ENCODE measurements at places on chromosomes 12 and 14.
A peak's percentile ranks its signal among the peaks of the same experiment; 100 is the strongest.

- no peak for DNase-seq
Measured at GRCh38 chr12:57127101-57127725, 1.1 kb upstream of the LRP1 start.

DNA sequence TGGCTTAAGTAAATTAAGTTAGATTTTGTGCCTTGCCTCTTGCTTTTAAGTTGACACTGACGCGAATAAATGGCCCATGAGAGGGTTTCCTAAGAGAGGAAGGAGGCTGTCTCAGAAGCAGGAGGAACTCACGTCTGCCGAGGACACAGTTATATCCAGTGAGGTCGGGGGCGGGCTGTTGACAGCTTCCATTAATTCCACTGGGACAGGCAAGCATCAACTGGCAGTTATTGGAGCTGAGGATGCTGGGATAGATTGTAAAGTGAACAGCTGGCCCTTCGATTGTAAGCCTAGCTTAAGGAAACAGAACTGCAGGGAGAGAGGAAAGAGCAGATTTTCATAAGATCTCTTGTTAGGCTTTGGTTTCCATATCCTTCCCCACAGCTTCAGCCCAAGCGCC is 399.2 kb downstream of the IPO8 start:
- no peak for DNase-seq

- DNase-seq: no peak
Measured at GRCh38 chr14:96071561-96071960, 32.4 kb downstream of the C14orf132 start.

- DNase-seq: no peak
Measured at GRCh38 chr12:2355604-2356003, 302.8 kb downstream of the CACNA1C start.

DNA sequence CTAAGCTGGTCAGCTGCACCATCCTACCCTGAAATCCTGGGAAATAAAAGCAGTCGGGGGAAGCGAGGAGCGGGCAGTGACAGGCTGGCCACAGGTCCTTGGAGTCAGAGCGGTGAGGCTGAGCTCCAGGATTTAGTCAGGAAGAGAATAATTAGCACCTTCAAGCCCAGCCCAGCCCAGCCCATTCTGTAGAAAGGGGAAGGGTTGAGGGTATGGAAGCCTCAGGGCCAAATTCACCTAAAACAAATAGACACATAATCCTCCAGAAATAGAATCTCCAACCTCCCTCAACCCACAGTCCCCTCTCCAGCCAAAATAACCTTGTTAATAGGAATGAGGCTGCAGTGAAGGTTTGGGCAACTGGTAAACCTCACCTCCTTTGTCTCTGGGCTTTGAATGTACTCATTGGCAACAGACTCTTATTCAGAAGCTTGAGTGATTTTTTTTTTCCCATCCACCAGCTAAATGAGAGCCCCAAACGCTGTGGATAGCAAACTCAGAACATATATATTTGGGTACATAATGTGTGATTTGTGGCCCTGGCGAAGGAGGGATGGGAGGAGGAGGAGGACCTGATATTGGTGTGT is 334.1 kb downstream of the DPF3 start:
- DNase-seq: no peak

DNA sequence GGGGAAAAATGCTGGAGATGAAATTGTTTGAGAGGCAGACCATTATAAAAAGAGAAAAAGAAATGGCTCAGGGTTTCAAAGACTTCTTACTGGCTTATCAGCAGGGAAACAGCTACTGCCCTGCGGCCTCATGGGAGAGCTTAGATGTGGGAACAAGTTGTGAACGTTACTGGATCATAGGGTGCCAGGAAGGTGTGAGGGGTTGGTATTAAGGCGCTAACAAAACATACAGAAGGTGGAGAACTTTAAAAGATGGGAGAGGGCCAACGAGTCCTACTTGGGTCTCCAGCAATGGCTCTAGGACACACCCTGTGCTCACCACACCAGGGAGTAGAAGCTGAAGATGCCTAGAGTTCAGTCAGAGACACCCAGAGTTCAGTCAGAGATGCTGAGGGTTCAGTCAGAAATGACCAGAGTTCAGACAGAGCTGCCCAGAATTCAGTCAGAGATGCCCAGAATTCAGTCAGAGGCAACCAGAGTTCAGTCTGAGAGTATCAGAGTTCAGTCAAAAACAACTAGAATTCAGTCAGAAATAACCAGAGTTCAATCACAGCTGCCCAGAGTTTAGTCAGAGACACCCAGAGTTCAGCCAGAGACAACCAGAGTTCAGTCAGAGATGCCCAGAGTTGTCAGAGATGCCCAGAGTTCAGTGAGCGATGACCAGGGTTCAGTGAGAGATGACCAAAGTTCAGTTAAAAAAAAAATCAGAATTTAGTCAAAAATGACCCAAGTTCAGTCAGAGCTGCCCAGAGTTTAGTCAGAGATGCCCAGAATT is 1103.6 kb downstream of the BCL11B start:
- no peak for DNase-seq

DNA sequence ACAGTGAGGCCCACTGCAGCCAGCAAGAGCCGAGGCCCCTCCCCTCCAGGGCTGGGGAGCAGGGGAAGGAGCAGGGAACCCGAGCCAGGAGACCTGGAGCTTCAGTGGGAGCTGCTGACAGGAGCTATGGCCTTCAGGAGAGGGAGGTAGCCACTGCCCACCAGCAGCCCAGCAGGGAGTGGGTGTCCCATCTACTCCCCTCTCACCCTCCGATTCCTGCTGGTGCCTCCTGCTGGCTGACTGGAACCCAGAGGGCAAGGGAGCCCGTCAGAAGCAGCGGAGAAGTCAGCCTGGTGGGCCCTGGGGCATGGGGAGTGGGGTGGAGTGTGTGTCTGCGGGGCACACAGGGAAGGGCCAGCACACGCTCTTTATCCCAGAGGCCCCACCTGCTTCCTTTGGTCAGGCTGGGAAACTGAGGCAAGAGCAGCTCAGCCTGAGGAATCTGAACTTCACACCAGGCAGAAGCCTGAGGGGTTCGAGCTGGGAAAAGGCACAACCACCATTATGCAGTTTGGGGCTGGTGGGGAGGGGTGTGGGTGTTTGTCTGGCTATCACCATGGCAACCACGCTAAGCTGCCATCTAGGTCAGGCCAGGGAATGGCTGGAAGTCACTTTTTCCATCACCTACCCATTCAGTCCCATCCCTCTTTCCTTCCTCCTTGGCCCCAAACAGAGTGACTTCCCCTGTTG is 36.8 kb upstream of the PLEKHG6 start:
- peak; percentile 74 for DNase-seq

GRCh38 chr14:50399251-50400032 is 2.8 kb upstream of the CDKL1 start:
- DNase-seq: peak; percentile 24

DNA sequence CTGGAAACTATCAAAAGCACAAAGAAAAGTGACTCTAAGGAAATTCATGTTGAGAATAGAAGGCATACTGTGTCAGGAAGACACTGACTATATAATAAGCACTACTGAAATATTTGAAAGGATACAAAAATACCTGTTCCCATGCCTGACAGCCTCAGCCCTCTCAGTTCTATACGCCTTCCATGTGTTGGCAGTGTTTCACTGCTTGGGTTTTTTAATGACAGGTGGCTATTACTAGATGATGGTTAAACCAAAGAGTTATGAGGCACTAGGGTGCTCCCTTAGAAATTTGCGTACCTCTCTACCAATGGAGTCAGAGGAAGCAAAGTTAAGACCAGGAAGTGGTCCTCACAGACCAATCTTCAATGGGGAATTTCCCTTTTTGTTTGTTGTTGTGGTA is 25.6 kb upstream of the SLC5A8 start:
- no peak for DNase-seq

- no peak for DNase-seq
Measured at GRCh38 chr14:95652690-95653089, 33.5 kb upstream of the TCL1B start.

DNA sequence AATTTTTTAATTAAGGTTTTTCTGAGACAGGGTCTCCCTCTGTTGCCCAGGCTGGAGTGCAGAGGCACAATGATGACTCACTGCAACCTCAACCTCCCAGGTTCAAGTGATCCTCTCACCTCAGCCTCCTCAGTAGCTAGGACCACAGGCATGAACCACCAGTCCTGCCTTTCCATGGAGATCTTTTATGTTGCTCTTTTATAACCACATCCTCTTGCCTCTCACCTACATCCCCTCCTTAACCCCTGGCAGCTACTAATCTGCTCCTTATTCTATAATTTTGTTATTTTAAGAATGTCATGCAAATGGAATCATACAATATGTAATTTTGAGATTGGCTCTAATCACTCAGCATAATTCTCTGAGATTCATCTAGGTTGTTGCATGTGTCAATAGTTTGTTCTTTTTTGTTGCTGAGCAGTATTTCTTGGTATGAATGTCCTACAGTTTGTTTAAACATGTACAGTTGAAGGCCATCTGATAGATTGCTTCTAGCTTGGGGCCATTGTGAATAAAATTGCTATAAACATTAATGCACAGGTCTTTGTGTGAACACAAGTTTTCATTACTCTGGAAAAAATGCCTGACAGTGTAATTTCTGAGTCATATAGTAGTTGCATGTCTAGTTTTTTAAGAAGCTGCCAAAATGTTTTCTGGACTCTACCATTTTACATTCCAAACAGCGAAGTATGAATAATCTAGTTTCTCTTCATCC is 249.2 kb upstream of the AMIGO2 start:
- peak; percentile 52 for DNase-seq

- no peak for DNase-seq
Measured at GRCh38 chr12:100797786-100798185, 3.2 kb downstream of the ANO4 start.

DNA sequence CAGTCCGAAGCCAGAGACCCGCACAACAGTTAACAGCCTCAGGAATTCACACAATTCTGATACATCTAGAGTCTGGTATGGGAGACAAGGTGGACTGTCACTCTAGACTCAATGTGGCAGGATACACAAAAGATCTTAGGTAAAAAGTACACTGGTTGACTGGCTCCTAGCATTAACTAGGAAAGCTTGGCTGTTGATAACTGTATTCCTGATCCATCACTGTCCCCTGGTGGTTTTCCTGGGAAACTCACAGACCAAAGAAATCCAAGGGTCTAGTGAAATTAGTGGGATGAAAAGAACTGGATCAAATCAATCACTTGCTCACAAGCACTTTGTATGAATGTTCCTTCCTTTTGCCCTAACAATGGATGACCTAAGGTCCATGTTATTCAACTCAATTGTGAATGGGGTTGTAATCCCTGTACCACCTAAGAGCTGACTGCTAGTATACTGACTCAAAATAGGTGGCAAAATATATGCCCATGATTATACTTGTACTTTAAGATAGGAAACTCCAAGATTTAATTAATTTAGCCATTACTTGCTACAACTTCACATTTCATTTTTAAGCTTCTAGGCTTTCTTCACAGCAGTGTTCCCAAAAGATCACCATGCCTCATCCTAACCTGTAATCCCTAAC is 14.0 kb downstream of the NPC2 start:
- DNase-seq: peak; percentile 54

Data from fibroblast of pulmonary artery (primary cell).